ENCODE measurements at places on chromosomes 2 and 18. TPM values are rescaled to one million over a fixed set of nuclear protein-coding genes. Genes with fewer than 3 reads are reported as not detected.

DNA sequence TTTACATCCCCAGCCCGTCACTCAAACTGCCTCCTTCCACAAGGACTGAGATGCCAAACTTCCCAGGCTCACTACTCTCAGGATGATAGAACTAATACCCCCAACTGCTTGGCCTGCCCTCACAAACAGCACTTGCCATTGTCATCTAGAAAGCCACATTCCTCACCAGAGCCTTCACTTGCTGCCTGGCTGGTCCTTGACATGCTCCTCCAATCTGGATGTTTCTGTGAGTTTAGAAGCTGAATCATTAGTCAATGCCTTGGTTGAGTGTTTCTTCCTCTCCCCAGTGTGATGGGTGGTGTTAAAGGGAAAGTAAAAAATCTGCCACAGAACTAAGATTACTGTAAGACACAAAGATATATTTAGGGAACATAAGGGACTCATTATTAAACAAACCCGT is 52.5 kb downstream of the MARCHF4 start:
- DNase-seq = no peak

DNA sequence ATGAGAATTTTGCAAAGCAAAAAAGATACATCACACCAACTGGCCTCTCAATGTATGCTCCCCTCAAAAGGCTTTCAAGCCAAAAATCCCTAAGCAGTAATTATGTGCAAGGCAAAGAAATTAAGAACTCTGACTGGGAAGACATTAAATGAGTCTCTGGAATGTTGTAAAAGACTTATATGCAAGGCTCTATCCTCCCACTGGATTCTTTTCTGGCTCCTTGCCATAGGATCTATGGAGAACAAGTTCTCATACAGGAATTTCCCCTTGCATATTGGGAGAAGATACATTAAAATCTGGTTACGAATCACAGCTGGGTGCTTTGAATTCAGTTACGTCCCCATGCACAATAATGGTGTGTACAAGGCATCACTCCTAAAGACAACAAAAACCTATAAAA is 73.4 kb upstream of the ATL2 start:
- no peak for DNase-seq

DNA sequence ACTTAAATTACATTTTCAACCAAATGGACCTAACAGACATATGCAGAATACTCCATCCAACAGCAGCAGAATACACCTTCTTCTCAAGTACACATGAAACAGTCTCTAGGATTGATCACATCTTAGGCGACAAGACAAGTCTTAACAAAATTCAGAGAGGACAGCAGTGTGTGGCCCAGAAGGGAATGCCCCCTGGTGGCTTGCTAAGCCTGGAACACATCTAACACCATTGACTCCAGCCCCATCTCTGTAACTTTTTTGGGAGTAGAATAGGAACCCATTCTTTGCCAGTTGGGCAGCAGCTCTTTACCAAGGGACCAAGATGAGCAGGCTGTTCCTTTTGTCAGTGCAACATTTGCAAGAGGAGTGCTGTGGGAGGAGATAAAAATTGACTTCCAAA is 249.9 kb downstream of the PLCL1 start:
- no peak for DNase-seq

- no peak for DNase-seq
Measured at GRCh38 chr2:195730912-195731311, 73.9 kb downstream of the SLC39A10 start.

- DNase-seq = no peak
Measured at GRCh38 chr2:231461516-231461971, 2.7 kb downstream of the NCL start.

GRCh38 chr2:206920310-206920709 is 19.0 kb upstream of the CPO start:
- no peak for DNase-seq

DNA sequence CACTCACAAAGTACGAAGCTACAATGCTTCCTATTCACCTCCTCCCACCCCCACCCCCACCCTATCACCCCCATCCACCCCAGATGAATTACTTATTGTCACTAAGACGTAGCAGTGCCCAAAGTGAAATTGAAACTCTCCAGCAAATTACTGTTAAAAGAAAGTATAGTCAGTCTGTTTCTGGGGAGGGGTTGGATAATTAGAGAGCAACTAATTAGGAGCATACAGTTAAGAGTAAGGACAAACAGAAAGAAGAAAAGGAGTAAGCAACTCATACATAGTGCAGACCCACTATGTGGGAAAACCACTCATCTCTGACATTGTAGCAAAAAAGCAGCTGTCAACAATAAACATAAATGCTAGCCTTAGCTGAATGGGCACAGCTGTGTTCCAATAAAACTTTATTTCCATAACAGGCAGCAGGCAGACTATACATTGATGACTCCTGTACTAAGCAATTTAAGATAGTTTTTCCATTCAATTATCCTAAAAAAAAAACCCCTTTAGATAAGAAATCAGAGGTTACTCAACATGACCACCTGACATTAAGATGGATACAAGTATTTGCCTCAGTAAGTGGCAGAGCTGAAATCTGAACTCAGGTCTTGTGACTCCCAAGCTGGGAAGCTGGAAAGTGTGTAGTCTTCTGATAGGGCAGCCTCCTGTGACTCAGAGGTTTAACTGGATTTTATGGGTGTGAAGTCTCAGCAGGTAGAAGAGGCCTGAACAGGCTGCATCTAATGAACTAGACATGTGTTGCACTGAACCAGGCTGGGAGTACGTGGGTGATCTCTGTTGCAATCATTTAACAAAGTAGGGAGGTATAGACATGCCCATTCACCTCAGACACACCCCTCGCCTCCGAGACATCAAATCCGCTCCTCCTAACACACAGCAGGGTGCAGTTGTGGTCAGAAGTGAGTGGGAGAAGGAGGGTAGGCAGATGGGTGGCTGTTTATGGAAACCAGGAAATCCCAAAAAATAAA is 171.8 kb upstream of the KLF7 start:
- DNase-seq = no peak

DNA sequence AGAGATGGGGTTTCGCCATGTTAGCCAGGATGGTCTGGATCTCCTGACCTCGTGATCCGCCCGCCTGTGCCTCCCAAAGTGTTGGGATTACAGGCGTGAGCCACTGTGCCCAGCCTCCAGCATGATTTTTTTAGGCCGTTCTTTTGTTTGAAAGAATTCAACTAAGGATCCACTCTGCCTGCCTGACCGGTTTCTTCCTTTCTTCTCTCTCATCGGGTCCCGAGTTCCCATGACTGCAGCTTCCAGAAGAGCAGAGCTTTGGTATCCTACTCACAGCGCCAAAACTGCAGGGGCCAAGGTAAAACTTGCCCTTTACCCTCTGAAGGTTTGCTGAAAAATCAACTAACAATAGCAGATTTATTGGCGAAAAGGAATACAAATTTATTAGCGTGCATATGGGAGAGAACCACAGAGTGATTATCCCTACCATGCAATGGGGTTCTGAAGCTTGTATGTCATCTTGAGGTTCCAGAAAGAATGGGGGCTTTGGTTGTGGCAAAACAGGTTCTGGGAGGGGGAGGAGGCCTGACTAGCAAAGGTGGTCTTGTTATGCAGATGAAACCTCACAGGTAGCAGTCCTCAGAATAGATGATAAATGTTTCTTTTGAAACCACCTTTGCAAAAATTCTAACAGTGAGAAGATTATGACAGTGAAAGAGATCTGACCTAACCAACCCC is 87.0 kb upstream of the MSH6 start:
- DNase-seq = no peak

GRCh38 chr2:3334392-3335345 is 42.9 kb downstream of the EIPR1 start:
- no peak for DNase-seq

GRCh38 chr2:677959-678550 is 849 bp upstream of the TMEM18 start:
- no peak for DNase-seq

DNA sequence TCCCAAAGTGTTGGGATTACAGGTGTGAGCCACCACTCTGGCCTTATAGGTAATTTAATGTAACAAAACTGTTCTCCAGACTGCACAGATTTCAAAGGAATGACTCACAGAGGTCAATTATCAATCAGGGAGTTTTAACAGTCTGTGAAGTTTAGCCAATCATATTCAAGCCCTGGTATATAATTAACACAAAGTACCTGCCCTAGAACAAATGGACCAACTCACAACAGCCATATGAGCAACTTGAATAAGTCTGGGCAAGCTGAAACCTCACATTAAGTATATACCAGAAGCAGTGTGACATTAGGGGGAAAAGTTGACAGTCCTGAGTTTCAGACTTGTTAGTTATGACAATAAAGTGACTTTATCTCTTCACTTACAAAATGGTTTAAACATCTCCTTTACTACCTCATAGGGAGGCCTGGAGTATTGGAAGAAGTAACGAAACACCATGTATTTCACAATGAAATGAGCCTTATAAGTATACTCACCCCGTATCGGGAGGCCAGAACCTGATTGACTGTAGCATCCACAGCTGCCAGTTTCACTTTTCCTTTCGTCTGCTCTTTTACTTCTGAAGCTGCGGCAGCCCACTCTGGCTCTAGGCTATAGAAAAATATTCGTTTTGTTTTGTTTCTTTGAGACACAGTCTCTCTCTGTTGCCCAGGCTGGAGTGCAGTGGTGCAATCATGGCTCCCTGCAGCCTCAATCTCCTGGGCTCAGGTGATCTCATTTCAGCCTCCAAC is 22.2 kb downstream of the PDIA6 start:
- DNase-seq = no peak

DNA sequence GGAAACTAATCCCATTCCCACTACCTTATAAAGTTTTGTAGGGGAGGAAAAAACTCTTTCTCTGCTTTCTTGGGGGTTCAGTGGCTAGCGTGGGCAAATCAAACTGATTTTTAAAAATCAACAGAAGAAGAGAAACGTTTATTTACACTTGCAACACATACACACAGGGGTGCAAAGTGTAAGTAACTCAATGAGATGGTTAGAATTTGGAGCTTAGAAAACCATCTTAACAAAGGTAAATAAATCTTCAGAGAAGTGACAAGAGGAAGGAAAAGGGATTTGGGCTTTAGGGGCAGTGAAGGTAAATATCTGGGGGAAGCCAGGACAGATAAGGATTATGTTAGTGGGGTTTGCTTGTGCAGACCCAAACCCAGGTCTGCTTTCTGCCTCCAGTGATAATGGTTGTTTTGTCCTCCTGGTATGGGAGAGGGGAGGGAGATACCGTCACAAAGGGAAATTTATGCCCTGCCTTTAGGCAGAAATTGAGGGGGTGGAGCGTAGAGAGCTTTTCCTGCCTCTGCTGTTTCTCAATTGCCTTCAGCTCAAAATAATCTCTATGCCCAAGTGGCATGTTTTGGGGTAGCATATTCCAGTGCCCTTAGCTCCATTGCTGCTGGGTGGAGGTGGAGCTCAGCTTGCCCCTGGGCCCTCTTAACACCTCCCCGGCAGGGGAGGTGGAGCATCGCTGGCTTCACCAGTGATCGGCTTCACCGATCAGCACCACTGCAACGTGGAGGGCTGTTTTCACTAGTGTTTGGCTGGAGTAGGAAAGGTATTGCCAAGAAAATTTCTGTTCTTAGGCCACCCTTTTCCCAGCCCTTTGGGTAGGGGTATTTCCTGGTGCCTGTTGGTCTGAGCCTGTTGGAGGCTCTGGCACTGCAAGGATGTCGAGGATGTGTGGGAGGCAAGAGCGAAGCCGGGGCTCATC is 92.2 kb downstream of the TEX51 start:
- DNase-seq = no peak

GRCh38 chr2:10239561-10239967 is 63.1 kb upstream of the HPCAL1 start:
- DNase-seq = no peak

GRCh38 chr2:191598296-191598695 is 79.6 kb upstream of the NABP1 start:
- DNase-seq = no peak

Gene HOXD12
- not detected for total RNA-seq

Gene HMSD
- total RNA-seq = not detected

Gene MYCN
- total RNA-seq = not detected

Gene TCF7L1
- not detected for total RNA-seq

Gene FHOD3
- not detected for total RNA-seq

Gene FSHR
- total RNA-seq = not detected

Gene RAD51AP2
- total RNA-seq = not detected

Gene SLC5A7
- not detected for total RNA-seq

Gene TGFA
- 1.0 TPM for total RNA-seq

Gene CXCR1
- 0.19 TPM for total RNA-seq

Gene GALNT14
- not detected for total RNA-seq

Gene NOSTRIN
- total RNA-seq = not detected

Gene NIFK
- 73.2 TPM for total RNA-seq
